ENCODE measurements at places on chromosomes 11 and 22.

- DNase-seq: no peak
These were observed 722.6 kb upstream of the TENM4 start for GRCh38 chr11:80163441-80163840.

DNA sequence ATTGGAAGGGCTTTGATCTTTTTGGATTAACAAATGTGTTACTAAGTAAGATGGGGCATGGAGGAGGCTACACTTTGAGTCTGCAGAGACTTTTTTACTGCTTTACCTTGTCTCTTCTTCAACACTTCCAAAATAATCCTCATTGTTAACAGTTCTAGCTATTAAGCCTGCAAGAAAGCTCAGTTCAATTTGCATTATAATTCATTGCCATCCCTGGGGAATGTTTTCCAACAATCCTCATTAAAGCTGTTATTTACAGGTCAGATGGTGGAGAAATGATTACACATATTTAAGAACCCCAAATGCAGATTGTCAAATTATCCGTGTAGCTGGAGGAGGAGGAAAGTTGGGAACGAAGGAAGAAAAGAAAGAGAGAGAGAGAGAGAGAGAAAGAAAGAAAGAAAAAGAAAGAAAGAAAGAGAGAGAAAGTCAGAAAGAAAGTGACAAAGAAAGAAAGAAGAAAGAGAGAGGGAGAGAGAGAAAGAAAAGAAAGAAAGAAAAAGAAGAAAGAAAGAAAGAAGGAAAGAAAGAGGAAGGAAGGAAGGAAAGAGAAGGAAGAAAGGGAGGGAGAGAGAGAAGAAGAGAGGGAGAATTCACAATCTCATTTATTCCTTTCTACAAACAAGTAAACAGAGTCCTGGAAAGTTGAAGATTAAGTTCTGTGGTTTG, 443.9 kb downstream of the INSC start:
- DNase-seq: no peak

DNA sequence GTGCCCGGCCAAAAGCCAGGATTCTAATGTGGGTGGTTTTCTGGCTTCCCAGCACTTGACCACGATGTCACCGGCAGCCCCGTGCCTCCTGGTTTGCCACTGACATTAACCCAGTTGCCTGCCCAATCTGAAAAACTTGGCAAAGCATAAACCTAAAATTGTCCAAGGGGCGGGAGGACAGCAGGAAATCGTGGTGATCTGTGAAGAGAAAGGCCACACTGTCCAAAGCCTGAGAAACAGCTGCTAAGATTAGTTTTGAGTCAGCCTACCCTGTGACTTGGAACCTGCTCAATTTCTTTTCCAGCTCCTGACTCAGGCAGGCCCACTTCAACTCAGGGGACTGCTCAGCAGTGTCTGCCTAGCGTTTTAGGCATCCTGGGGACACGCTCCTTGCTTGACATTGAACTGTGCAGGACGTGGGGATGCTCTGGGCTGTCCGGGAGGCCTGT, 8.2 kb upstream of the F2 start:
- DNase-seq: no peak

- peak; percentile 56 for DNase-seq
These were observed 8.4 kb upstream of the SLC2A11 start for GRCh38 chr22:23849009-23850006.

DNA sequence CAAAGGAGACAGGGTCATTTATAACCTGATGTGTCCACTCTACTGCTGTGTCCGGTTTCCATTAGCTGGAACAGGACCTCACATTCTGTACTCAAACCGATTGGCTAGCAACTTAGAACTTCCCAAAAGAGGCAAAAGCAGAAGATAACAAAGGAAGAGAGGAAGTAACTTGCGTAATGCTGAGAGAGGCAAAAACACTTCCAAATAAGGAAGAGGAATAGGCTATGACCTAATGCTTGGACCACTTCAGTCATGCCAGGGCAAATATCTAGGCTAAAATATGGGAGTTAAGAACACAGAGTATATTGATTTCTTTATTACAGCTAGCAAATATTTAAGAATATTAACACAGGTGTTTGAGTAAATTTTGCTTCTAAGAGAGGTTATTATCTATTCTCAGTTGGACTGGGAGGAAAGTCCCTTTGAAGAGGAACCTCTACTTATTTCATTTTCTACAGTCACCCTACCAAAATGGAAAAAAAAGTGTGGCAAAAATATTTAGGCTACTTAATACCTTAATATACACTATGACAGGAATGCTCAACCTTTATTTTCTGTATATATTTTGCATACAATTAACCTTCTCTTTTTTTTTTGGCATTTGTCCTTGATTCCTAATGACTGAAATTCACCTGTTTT, 499.8 kb upstream of the CHORDC1 start:
- DNase-seq: no peak

- no peak for DNase-seq
These were observed 234.4 kb upstream of the MTNR1B start for GRCh38 chr11:92735039-92735438.

- DNase-seq: peak; percentile 23
These were observed 5.1 kb downstream of the POU2AF3 start for GRCh38 chr11:111303461-111303860.

GRCh38 chr11:129315781-129316579, 59.7 kb upstream of the BARX2 start:
- no peak for DNase-seq

DNA sequence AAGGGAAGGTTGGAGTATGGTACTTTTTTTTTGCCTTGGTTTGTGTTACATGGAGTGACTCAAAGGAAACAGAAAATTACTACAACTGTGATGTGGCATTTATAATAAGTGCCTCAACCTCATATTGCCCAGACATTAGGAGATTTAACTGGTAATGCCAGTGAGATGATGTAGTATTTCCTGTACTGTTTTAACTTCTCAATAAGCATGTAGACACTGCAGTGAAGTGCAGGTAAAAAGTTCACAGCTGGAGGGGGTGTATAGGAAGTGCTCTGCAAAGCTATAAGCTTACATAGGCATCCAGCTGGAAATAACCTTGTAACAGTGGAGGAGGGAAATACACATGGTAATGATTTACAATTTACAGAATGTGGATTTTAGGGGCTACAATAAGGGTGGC, 138.2 kb upstream of the MTMR2 start:
- DNase-seq: no peak

GRCh38 chr11:130024361-130024760, 21.7 kb upstream of the PRDM10 start:
- DNase-seq: no peak

DNA sequence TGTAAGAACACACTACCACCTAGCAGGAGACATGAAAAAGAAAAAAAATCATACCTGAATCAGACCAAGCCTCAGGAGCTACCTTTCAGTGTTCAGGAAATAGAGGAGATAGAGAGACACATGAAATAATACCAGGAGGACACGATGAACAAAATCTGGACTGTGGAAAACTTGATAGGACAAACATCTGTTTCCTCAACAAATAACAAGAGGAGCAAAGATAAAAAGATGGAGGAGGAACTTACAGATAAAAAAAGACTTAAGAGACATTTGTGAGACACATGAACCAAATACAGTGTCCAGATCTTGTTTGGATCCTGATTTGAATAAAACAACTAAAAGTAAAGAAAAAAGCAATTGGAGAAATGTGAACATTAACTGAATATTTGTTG, 12.4 kb upstream of the KCNE3 start:
- DNase-seq: no peak

GRCh38 chr11:103077554-103077953, 14.4 kb downstream of the DCUN1D5 start:
- DNase-seq: no peak

- no peak for DNase-seq
These were observed 8.8 kb upstream of the OR2AT4 start for GRCh38 chr11:75105462-75105925.

DNA sequence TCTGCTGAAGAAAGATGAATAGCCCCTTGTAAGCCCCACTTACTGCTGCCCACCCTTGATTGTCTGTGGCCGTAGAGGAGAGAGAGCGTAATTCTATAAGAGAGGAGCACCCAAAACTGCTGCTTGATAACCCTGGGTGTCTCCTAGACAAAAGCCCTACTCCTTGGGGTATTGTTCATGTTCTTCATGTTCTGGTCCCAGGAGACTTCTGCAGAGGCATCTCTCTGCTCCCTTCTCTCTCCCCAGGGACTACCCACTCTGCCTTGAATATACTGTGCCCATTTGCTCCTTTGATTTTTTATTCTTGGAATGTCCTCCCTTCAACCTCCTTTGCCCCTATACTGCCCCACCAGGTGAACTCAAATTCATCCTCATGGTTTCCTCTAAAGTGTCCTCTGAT, 417.8 kb upstream of the CADM1 start:
- DNase-seq: no peak

DNA sequence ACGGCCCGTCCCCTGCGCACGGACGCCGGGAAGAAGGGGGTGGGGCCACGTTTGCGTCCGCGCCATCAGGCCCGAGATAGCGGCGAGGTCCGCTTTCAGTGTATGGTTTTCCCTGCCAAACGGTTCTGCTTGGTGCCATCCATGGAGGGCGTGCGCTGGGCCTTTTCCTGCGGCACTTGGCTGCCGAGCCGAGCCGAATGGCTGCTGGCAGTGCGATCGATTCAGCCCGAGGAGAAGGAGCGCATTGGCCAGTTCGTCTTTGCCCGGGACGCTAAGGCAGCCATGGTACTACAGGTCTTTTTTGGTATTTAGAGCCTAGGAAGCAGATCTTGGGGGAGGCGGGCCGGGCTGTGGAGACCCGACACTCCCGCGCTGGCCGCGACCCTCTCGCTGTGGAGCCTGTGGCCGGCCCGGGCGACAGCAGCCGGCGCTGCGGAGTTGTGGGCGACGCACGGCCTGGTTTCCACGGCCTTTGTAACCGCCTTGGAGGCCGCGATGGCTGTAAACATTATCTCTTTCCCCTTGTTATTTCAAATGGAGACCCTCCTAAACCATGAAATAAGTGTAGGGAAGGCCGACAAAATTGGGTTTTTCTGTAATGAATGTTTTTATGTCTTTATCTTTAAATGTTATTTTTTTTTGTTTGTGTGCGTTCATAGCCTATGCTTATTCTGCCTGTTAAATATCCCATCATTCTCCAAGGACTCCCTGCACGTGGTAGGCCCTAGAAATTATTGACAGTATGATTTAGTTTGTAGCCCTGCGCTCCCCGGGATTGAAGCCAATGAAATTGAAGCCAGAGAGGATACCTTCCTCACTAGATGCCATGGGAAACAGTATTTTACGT, at the start of gene AASDHPPT:
TSS of gene AASDHPPT (plus strand) at position 54 of the 847 bp plus-strand sequence. CDS start at position 103, 49 bp downstream.
- peak; percentile 14 for DNase-seq

DNA sequence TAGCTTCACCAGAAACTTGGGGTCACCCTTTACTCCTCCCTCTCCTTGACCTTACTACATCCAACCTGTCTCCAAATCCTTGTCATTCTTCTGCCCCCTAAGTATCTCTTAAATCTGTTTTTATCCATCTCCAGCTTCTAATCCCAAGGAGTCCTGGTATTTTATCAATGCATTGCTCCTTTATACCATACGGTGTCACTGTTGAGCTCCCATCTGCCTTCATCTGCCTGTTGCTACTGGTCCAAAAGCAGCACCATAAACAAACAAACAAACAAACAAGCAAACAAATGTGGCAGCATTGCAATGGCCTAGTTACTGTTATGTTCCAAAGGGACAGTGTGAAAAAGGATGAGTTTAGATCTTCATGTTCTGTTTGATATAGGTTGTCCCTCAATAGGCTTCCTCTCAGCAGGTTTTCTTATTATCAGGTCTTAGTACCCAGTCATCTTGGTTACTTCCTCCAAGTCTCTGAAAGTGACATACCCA, 34.2 kb downstream of the DNHD1 start:
- DNase-seq: peak; percentile 44

GRCh38 chr11:110752890-110753289, 40.7 kb upstream of the ARHGAP20 start:
- DNase-seq: no peak

GRCh38 chr11:86211619-86212018, 32.9 kb upstream of the EED start:
- no peak for DNase-seq

DNA sequence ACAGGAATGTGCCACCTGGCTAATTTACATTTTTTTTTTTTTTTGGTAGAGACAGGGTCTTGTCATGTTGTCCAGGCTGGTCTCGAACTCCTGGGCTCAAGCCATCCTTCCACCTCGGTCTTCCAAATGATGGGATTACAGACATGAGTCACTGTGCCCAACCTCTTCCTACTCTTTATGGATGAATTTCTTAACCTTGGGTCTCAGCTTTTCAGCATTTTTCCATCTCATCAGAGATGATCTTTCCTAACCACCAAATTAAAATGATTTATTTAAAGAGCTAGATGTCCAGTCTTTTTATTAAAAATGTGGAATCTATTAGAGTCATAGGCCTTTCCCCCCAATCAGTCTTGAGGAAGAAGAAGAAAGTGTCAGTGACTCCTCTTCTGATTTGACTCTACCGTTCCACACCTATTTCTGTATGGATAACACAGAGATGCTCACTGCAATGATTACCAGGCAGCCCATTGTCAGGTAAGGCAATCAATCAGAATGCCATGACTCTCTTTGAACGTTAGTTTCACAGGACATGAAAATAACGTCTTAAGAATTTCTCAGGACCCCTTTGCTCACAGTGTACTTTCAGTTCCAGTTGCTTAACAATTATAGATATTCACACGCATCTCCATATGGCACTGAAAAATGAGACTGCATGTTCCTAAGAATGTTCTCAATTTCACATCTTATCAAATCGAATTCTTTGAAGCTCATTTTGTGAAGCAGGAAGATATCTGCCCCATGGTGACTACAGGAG, 51.0 kb downstream of the MIAT start:
- DNase-seq: no peak

DNA sequence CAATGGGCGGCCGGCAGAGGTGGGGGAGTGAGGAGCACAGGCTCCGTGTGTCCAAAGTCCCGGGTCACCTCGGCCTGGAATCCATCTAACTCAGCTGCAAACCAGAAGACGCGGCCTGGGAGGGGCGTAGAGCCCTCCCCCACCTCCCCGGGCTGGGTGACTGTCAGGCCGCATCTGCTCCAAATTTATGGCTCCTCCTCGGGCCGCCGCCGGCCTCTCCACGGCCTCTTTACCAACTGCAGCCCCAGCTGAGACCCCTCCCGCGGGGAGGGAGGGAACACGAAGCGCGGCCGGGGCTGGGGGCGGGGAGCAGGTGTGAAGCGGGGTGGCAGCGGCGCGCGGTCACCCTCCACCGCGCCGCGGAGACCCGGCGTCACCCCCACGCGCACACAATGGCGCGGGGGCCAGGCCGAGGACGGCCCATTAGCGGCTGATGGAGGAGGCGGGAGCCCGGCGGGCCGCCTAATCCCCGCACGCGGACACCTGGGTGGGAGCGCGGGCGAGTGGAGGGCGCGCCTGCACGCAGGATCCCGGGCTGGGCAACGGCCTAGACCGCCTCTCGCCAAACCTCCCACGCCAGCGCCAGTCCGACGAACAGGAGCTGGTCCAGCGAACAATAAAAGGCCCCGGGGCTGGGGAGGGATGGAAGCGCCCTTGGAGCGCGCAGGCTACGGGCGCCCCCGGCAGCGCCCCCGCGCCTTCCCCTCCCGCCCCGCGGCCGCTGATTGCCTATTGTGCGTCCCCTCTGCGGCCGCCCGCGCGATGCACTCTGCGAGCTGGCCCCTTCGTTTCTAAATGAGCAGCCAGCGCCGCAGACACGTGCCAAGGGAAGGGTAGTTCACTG, 25.9 kb upstream of the ROBO3 start:
- DNase-seq: no peak

- no peak for DNase-seq
These were observed 88.6 kb upstream of the DBX1 start for GRCh38 chr11:20248871-20249270.

Data from NCI-H1694 treated with DMSO at 0.1 percent for 48 hours (cell line).